CD4-positive, alpha-beta T cell (primary cell): ENCODE measurements at places on chromosomes 7 and 10. TPM values are rescaled to one million over a fixed set of nuclear protein-coding genes. Genes with fewer than 3 reads are reported as not detected.

Gene TMEM213
- total RNA-seq, result not detected

- H3K4me3 ChIP-seq, result no peak overlapping the region
- no peaks in the 10 kb centered on the region for H3K36me3 ChIP-seq
- peaks cover 55% of the 10 kb centered on the region for H3K4me1 ChIP-seq
- DNase-seq, result no peak
These were observed 43.7 kb downstream of the ALOX5 start for GRCh38 chr10:45417746-45418145.

Gene ZNF365
- total RNA-seq, result 2.0 TPM

DNA sequence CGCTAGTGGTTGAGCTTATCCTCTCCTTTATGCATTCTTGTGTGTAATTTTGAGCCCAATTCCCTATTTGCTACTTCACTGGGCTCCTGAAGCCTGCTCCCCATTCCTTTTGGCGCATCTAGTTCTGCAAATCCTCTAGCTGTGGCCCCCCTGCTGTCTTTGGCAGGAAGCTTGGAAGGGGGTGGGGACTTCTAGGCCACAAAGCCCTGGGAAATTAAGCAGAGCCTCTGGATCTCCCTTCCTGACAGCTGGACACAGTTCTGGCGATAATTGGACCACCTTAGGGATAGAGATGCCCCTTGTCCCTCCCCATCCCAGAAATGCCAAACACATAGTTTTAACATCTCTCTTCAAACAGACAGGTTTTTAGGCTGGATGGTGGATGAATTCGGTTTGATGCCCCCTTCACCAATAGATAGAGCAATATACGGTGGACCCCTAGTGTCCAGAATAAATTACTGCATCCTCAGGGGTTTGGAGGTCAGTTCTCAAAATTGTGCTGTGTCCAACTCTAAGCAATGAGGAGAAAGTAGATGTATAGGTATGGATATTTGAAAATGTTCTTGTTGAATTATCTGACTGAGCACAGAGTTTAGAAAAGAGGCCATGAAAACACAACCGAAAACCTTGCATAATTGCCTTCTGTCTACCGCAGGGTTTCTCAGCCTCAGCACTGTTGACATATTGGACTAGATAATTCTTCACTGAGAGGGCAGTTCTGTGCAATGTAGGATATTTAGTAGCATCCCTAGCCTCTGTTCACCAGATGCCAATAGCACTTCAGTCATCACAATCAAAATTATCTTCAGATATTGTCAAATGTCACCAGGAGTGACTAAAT is 75.5 kb downstream of the PAPSS2 start:
- H3K27me3 ChIP-seq, result peaks cover 19% of the 10 kb centered on the region
- DNase-seq, result peak; percentile 16
- no peak overlapping the region for H3K4me3 ChIP-seq
- no peaks in the 10 kb centered on the region for H3K36me3 ChIP-seq
- H3K4me1 ChIP-seq, result no peaks in the 10 kb centered on the region

- no peaks in the 10 kb centered on the region for H3K36me3 ChIP-seq
- peaks cover 12% of the 10 kb centered on the region for H3K4me1 ChIP-seq
- H3K4me3 ChIP-seq, result peak overlapping the region; percentile 91
- DNase-seq, result peak; percentile 91
- peak overlapping the region; percentile 93 for H3K27ac ChIP-seq
These were observed 11.5 kb upstream of the DNAJC12 start for GRCh38 chr10:67849331-67850011.

DNA sequence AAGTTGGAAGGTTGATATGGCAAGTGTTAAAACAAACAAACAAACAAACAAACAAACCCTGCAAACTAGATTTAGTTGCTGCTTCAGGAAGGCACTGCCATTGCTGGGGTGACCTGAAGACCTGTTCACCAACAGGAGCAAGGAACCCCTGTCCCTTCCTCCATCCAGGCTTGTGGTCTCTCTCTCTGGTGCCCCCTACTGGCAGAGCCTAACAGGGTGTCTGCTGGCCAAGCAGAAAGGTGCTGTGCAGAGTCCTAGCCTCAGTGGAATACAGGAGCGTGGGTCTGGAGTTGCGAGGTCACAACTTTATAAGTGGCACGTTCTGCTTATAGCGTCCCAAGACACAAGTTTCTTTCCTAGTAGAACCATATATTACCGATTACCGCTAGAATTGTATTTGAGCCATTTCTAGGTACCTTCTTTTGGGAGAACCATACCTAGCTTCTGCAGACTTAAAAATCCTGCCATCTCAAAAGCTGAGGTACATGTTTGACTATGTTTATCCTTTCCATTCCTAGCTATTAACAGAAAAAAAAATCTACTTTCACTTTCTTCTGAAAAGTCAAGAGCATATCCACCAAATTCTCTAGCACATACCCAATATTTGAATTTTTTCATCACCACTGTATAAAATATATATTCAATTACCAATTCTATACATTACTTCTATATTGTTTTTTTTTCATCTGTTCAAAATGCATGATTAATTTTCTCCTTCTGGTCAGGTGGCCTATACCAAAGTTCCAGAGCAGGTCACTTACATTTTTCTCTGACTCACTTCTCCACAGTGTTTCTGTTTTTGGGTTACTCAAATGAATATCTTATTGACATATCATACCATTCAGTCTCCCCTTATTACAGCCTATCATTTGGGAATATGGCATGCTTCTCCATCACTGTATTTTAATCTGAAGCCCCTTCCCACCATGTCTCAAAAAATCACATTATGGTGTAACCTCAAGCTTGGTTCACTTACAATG is 29.1 kb upstream of the CALD1 start:
- peak; percentile 70 for DNase-seq
- no peaks in the 10 kb centered on the region for H3K27me3 ChIP-seq
- no peaks in the 10 kb centered on the region for H3K36me3 ChIP-seq
- no peak overlapping the region for H3K4me3 ChIP-seq
- no peak overlapping the region for H3K27ac ChIP-seq

Gene NSUN6
- total RNA-seq, result 22.9 TPM

GRCh38 chr7:18936265-18936664 is 181.2 kb downstream of the TWIST1 start:
- H3K4me1 ChIP-seq, result no peaks in the 10 kb centered on the region
- H3K4me3 ChIP-seq, result no peak overlapping the region
- H3K36me3 ChIP-seq, result no peaks in the 10 kb centered on the region
- no peaks in the 10 kb centered on the region for H3K27me3 ChIP-seq
- DNase-seq, result no peak

DNA sequence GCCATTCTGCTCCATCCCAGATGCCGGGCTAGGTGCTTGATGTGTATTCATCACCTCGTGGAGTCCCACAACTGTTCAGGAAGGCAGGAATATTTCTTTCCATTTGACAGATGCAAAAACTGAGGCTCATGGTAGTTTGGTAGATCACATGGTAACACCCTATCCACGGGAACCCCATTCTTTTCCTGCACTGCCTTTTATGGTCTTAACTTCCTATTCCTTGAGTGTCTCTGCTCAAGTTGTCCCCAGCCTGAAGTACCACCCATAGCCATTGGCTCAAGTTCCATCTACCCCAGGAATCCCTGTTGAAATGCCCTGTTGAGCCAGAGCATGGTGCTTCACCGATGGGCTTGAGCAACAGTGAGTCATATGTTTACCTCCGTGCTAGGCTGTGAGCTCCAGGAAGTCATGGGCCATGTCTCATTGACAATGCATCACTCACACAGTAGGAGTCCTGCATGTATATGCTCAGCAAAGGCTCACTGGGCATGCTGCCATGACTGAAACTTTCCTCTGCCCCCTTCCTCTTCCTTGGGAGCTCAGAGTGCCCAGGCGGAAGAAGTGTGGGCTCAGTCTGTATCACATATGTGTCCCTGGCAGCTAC is 71.7 kb upstream of the ADAM12 start:
- no peaks in the 10 kb centered on the region for H3K27me3 ChIP-seq
- H3K27ac ChIP-seq, result no peak overlapping the region
- no peaks in the 10 kb centered on the region for H3K36me3 ChIP-seq
- H3K4me1 ChIP-seq, result peaks cover 4% of the 10 kb centered on the region
- DNase-seq, result no peak
- no peak overlapping the region for H3K4me3 ChIP-seq

DNA sequence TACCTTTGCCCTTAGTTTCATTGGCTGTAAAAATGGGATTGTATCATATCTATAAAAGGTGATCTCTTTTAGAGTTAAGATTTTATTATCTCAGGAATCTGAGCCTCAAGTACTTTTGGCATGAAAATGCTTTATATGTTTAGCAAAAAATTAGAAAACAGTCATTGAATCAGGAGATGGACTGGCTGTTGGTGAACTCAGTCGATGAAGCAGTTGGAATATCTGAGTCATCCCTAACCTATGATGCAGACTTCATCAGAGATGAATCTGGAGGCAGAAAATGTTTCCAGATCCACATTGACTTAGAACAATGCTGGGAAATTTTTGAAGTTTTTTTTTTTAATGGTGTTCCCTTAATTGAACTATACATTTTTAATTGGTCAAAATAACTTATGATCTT is 228.5 kb downstream of the SLC25A13 start:
- H3K4me1 ChIP-seq, result no peaks in the 10 kb centered on the region
- no peak overlapping the region for H3K27ac ChIP-seq
- DNase-seq, result no peak
- no peaks in the 10 kb centered on the region for H3K27me3 ChIP-seq
- no peaks in the 10 kb centered on the region for H3K36me3 ChIP-seq

Gene CDHR3
- 12.2 TPM for total RNA-seq

DNA sequence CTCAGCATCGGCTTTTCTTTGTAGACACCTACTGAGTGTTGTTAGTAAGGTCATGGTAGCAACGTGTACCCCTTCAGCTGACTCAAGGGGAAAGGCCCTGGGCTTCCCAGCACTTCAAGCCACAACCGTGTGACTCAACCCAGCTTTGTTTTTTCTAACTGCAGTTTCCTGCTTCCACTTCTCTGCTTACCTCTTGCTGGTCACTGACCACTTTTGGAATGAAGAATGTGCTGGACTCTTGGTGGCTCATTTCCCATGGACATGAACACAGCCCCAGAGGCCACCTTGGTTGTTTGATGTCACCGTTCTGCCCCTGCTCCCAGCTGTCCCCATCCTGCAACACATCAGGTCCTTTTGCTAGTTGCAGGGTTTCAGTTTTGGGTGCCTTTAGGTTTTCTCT is 69.5 kb upstream of the ZNF438 start:
- peaks cover 6% of the 10 kb centered on the region for H3K4me1 ChIP-seq
- peak; percentile 42 for DNase-seq
- no peaks in the 10 kb centered on the region for H3K27me3 ChIP-seq
- no peaks in the 10 kb centered on the region for H3K36me3 ChIP-seq
- H3K27ac ChIP-seq, result no peak overlapping the region
- H3K4me3 ChIP-seq, result no peak overlapping the region

DNA sequence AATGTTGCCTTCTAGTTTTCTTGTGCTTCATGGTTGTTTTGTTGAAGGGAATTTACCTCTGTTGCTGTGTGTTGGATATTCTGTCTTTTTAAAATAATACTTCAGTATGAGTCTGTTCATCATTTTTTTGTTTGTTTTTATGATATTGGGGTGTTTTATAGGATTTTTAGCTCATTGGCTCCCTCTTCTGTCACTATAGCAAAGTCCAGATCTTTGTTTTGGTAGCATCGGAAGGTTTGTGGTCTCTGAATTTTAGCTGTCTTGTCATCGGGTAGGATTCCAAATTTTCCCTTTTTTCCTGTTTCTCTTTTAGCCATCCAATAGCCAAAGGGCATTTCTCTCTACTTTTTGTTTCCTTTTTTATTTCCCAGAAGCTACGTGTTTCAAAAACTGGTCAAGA is 91.4 kb downstream of the EXOC4 start:
- no peak overlapping the region for H3K4me3 ChIP-seq
- H3K27me3 ChIP-seq, result no peaks in the 10 kb centered on the region
- DNase-seq, result no peak
- no peaks in the 10 kb centered on the region for H3K36me3 ChIP-seq

DNA sequence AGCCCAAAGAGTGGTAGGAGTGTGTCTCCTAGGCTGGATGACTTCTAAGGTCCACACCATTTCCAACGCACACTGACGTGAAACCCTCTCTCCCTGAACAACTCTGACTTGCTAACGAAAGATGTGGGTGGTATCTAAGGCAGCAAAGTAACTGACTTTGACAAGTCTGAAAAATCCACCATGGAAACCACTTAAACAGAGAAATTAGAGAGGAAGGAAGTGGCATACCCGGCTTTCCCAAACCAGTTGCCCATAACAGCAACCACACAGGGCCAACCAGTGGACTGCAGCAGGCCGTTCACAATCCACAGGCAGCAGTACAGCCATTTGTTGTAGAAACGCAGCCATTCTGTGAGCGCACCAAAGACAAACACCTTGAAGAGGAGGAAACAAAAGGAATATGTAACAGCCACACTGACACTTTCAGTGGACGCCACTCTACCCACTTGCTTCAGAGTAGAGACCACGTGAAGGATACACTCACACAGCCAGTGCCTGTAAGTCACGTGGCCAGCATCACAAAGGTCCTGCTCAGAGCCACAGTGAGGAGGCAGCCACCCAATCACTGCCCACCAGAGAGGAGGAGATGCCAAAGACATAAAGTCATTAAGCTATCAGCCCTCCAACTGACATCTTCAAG is 39.8 kb downstream of the SLC37A3 start:
- peaks cover 6% of the 10 kb centered on the region for H3K36me3 ChIP-seq
- H3K4me1 ChIP-seq, result peaks cover 24% of the 10 kb centered on the region
- H3K27me3 ChIP-seq, result no peaks in the 10 kb centered on the region
- H3K27ac ChIP-seq, result no peak overlapping the region

DNA sequence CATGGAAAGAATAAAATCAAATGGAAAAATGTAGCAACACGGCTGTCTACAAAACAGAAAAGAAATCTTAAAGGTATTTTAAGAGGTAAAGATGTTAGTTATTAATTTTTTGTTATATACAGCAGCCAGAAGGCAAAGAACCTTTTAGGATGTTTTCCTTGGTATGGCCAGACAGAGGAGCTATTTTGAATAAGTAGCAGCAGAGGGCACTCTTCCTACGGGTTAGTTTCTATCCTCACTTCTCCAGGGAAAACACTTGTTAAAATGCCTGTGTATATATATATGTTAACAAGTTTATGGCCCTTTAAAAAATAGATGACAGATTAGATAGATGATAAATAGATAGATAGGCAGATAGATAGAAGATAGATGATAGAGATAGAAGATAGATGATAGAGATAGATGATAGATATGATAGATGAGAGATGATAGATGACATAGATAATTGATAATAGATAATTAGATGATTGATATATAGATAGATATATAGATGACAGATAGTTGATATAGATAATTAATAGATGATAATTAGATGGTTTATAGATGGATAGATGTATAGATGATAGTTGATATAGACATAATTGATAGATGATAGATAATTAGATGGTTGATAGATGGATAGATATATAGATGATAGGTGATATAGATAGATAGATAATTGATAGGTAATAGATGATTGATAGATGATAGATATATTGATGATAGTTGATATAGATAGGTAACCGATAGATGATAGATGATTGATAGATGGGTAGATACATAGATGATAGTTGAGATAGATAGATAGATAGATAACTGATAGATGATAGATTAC is 57.8 kb upstream of the WIPF3 start:
- H3K27ac ChIP-seq, result no peak overlapping the region
- no peak for DNase-seq
- no peaks in the 10 kb centered on the region for H3K27me3 ChIP-seq

GRCh38 chr7:148296994-148297644 is 293.4 kb upstream of the C7orf33 start:
- no peaks in the 10 kb centered on the region for H3K36me3 ChIP-seq
- DNase-seq, result no peak
- H3K27ac ChIP-seq, result no peak overlapping the region
- H3K27me3 ChIP-seq, result no peaks in the 10 kb centered on the region
- no peaks in the 10 kb centered on the region for H3K4me1 ChIP-seq
- H3K4me3 ChIP-seq, result no peak overlapping the region

GRCh38 chr10:122981066-122981464 is 864 bp downstream of the PSTK start:
- H3K4me1 ChIP-seq, result peaks cover 16% of the 10 kb centered on the region
- no peak for DNase-seq
- peak overlapping the region; percentile 85 for H3K4me3 ChIP-seq
- no peaks in the 10 kb centered on the region for H3K27me3 ChIP-seq
- no peak overlapping the region for H3K27ac ChIP-seq
- peaks cover 5% of the 10 kb centered on the region for H3K36me3 ChIP-seq
